ENCODE measurements at places on chromosomes 3 and 15.

DNA sequence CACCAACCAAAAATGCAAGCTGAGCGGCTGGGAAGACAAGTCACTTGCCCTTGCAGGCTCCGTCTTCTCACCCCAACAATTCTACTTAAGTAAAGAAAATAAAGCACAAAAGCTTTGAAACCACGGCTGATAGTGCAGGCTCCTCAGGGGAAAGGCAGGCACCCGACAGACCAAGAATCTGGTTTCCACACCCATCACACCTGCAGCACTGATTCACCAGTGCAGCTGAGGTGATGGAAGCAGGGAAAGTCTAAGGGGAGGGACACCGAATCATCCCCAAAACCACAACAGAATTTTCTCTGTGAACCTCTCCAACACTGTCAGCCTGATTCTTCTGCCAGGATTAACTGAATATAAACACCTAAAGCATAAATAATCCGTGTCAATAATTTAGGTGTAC is 62.0 kb upstream of the NSMCE3 start:
- no peak for DNase-seq

DNA sequence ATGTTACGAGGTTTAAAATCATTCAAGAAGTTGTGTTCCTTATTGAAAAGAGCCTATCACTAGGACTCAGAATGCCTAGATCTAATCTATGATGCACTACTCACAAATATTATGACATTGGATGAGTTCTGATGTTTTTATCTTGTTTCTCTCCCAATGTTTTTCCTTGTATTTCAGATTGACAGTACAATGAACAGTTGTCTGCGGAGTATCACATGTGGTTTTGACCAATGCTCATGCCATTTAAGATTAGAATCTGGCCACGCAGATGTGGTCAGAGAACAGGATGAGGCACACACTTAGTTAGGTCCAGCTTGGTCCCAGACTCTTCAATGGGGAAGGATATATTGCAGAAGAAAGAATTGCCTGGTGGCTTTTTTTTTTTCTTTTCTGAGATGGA is 25.6 kb upstream of the CCDC50 start:
- no peak for DNase-seq

DNA sequence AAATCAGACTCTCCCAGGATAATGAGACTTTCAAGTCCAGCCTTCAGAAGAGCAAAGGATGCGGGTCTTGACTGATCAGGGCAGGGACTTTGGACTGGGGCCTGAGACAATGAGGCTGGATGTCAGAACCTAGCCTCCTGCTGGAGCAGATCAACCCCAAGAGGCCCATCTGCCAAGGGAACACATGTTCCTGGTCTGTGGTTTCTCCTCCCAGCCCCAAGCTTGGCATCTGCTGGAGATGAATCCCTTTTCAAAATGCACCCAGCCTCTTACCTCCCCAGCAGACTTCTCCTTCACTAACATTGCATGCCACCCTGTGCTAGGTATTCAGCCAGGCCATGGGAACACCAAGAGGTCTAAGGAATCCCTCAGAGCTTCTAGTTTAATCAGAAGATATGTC is 43.7 kb upstream of the MFGE8 start:
- DNase-seq = no peak

DNA sequence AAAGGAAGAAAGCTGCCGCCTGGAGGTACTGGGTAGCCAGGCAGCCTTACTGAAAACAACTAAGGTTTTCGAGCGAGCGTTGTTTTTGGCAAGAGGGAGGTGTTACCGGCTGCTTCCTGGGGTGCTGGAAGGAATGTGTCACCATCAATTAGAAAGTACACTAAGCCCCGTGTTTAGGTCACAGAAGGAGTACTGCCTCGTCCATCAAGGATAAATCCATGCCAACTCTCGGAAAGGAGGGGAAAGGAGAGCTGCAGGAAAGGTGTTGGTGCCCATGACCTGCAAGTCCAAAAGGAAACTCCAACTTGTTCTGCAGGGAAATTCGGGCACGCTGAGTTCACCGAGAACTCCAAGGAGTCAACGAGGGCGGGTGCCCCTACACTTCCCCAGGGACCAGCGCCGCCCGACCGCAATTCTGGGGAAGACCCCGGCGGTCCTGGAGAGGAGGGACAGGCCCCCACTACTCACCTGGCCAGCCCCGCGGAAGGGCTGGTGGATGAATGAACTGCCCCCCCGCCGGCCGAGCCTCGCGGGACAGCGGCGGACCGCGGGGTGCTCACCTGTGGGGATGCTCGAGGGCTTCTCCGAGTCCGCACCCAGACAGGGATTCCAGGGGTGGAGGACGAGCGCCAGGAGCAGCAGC is 542 bp downstream of the PLOD2 start:
- peak; percentile 82 for DNase-seq

DNA sequence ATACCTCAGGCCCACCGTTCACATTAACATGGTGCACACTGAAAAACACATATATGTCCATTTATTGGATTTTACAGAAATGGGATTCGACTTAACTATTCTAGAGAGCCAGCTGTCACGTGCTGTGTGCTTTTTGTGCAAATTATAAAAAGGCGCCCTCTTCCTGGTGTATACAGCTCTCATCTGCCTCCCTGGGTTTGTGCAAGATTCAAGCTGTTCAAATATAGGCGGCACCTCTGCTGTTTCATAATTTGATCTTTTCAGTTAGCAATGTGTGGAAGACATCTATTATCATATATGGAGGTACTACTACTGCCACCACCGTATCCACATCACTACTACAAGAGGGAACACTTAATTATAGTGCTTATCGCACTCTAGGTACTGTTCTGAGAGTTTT is 187.6 kb downstream of the EBLN2 start:
- no peak for DNase-seq

GRCh38 chr15:48058371-48058770 is 62.4 kb upstream of the SLC24A5 start:
- DNase-seq = no peak

GRCh38 chr3:158777161-158777873 is 24.5 kb upstream of the MFSD1 start:
- DNase-seq = no peak

GRCh38 chr15:69359722-69360121 is 54.4 kb upstream of the KIF23 start:
- no peak for DNase-seq

DNA sequence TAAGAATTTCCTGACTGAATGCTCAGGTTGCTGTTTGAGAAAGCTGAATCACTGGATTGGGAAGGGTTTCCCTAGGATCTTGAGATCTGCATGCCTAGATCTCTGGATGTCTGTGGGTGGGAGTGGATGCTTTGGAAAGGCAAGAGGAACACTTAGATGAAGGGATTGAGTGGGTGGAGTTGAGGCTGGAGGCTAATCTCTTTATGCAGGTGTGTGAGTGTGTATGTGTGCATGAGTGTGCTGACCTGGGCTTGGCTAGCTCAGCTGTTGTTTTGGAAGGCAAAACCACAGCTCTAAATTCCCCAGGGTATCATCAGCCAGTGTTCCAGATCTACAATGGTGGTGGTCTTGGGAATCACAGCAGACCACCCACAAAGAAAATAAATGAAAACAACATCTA is 60.5 kb downstream of the CLDN1 start:
- no peak for DNase-seq
